Right hindlimb (tissue), 1 donor: ENCODE measurements at places on chromosomes 13 and 19.

DNA sequence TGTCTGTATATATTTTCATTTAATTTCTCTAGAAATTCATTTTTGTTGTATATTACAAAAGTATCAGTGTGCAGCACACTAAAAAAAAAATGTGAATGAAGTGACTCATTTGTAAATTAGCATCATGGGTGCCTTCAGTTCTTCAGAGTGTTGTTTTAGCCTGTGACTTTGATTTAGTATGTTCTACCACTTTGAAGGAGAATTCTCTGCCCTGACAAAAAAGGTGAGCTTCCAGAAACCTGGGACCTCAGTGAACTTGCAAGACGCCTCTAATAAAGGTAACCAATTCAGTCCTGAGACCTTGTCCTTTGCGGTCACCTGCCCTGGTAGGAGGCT lies 2.4 kb downstream of the METTL21C start:
- DNase-seq = no peak

DNA sequence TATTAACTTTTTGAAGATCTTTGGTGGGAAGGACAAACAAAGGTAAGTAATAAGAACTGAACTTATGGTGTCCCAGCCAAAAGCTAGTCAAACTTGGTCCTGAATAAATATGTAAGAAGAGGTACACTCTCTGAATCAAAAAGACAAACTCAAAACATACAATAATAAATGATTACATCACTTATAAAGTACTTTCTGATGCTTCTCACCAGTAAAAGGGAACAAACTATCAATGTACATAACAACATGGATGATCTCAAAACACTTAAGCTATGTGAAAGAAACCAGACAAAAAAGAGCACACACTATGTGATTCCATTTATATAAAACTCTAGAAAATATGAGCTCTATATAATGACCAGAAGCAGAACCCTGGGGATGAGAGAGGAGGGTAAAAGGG lies 138.3 kb downstream of the VWA8 start:
- DNase-seq = no peak

GRCh38 chr19:4369888-4370260 lies 26.5 kb downstream of the MPND start:
- peak; percentile 58 for DNase-seq

DNA sequence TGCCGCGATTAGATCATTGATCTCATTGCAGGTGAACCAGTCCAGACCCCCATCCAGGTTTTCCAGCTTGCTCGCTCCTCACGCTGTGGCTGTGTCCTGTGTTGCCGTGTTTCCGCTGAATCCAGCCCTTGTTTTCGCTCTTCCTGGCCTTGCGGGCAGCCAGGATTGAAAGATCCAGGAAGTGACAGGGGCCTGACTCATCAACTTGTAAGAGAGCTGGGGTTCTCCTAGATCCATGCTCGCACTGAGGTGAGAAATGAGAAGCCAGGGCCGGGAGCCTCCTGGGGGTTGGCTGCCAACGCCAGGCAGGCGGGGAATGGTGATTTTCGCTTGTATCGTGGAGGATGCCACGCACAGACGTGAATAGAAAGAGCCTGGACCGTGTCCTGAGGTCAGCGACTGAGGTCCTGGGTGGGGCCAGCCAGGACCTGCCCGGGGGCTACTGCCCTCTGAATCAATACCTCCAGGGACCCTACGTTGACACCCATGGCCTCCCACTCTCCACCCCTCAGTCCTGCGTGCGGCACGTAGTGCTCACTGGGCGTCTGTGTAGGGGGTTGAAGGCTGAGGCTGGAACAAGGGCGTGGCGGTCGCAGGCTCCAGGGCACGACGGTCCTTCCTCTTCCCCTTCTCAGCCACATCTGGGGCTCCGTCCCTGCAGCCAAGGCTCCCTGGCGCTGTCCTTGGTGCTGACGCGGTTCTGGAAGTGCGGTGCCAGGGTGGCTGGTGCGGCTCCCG lies 7.3 kb upstream of the PTPRH start:
- DNase-seq = peak; percentile 84

GRCh38 chr19:45972081-45972946 lies 1.4 kb downstream of the NOVA2 start:
- peak; percentile 22 for DNase-seq

- DNase-seq = no peak
Measured at GRCh38 chr19:22617614-22618320, 16.4 kb upstream of the ZNF492 start.

- DNase-seq = no peak
Measured at GRCh38 chr13:75196147-75196837, 285.7 kb downstream of the TBC1D4 start.

DNA sequence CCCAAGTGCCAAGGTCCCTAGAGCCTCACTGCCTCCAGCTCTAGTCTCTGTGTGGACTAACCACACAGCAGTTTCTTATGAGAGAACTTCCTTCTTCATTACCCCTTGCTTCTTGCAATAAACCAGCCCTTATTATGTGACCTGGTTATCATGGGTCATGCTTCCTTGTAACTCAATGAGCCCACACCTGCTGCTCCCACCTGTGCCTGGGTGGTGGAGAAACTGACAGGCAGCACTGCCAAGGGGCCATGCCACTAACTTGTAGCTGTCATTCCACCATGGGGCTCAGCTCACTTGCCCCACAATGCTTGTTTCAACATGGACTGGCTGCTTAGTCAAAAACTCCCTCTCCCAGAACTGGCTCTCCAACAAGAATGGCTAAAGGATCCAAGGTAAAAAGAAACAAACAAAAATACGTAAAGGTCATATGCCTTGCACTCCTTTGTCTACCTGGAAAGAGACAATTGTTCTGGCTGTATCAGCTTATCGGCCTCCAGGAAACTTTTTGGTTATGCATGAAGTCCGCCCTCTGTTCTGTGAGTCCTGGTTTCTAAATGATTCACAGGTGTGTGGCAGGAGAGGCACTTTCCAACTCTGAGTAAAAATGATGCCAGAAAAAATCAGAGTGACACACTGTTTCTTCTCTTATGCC lies 446.4 kb downstream of the COG6 start:
- DNase-seq = no peak

DNA sequence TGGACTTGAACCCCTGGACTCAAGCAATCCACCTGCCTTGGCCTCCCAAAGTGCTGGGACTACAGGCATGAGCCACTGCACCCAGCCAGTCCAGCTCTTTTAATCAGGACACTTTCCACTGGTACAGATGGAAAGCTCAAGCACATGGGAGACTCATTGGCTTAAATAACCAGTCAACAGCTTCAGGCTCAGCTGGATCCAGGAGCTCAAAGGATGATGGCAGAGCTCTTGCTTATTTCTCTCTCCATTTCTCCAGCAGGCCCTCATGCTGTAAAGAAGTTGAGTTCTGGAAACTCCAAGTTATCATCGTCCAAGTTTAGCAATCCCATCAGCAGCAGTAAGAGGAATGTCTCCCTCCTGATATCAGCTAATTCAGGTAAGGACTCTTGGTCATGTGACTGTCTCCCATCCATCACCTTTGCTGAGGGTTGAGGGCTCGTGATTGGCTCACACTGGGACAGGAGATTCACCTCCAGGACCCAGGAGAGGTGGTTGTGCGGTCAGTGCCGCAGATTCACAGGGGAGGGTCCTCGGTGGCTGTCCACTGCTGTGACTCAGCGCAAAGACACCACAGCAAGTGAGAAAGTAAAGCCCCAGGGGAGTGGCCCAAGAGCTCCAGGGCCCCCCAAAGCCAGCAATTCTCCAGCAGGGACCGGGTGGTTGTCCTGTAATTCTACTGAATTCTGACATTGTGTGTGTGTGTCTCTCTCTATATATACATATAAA lies 5.1 kb downstream of the CCL25 start:
- DNase-seq = no peak

DNA sequence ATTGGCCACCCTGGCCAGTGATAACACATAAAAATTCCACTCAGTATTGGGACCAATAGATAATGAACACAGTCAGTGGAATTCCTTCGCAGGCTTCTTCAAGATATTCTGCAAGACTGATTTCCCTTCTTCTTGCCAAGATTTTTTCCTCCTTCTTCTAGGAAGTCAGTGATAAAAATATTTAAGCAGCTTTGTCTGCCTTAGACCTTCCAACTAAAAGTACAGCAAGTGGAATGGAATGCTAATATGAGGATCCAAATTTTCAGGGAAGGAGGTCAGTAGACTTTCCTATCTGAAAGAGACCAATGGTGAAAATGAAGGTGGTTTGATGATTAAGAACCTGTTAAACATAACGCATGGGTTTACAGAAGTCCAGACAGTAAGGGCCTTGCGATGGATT lies 9.6 kb downstream of the STARD13 start:
- no peak for DNase-seq

GRCh38 chr13:67776151-67776550 lies 546.0 kb upstream of the PCDH9 start:
- no peak for DNase-seq

DNA sequence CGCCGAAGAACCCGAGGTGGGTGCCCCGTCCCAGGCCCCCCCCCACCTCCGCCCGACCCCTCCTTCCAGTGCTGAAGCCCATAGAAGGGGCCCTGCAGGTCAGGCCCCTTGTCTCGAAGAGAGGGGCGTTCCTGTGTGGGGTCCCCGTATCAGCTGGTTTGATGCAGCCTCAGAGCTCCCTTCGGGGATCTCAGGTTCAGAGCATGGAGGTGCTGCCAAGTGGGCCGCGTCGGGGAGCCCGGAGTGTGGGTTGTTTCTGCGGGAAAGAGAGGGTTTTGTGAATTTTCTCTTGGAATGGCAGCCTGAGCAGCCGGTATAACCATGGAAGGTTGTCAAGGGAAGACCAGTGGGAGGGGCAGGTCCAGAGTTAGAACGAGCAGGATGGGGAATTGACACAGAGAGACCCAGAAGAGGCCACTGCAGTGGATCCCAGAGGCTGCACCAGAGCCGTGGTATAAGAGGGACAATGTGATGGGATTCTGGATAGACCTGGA lies 384 bp downstream of the TRAPPC2B start:
- DNase-seq = no peak

DNA sequence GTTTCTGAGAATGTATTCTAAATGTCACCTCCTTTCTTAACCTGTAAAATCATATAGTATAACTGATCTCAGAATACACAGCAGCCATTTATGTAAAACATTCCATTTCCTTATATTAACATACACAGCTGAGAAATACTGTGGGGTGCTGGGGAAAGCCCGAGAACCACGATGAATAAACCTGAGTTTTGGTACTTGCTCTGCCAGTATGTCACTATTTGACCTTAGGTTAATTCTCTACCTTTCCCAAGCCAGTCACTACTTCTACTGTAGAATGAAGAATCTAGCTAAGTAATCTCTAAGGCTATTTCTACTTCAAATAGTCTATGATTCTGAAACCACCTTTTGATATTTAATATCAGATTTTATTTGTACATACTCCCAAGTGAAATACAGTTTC lies 173.7 kb downstream of the TBC1D4 start:
- no peak for DNase-seq

DNA sequence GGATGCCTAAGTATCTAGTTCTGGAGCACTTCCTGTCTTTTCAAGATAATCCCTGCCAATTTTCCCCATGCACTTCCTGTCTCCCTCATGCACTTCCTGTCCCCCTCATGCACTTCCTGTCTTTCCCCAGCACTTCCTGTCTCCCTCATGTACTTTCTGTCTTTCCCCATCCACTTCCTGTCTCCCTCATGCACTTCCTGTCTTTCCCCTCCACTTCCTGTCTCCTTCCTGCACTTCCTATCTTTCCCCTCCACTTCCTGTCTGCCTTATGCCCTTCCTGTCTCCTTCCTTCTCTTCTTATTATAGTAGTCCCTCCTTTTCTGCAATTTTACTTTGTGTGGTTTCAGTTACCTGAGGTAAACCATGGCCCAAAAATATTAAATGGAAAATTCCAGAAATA lies 3.0 kb upstream of the TNNT1 start:
- no peak for DNase-seq

GRCh38 chr13:44449999-44450821 lies 76.6 kb downstream of the SERP2 start:
- no peak for DNase-seq

DNA sequence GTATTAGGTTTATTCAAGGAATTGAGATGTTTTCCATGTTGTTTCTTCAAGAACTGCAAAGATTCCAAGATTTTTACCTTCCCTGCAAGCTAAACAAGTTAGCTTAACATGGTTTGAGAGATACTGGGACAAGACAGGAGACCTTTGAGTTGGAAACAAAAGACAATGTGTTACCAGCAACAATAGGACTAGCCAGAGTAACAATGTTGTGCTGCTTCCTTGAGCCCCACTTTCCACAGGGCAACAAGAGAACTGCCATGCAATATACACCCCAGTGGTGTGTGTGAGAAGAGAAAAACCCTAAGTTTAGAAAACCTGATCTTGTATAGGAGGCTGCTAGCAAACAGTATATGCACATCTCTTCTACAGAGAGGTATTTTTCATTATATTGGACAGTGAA lies 264.6 kb downstream of the PCDH20 start:
- DNase-seq = no peak

DNA sequence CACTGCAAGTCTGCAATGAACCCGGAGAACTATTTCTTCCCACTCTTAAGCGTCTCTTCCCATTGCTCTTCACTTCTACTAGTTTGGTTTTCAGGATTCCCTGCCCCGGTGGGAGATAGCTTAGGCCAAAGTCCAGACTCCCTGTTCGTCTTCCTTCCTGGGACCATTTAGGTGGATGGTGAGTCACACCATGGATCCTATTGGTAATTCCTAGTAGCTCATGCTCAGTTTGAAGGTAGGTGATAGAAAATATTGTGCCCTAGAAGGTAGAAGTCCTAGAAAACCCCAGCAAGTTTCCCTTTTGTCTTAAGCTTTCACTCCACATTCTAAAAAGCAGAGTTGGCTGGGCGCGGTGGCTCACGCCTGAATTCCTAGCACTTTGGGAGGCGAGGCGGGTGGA lies 13.8 kb downstream of the CHAF1A start:
- no peak for DNase-seq

GRCh38 chr19:29273000-29273640 lies 60.2 kb upstream of the UQCRFS1 start:
- no peak for DNase-seq

GRCh38 chr13:62299988-62300387 lies 884.3 kb upstream of the PCDH20 start:
- no peak for DNase-seq

DNA sequence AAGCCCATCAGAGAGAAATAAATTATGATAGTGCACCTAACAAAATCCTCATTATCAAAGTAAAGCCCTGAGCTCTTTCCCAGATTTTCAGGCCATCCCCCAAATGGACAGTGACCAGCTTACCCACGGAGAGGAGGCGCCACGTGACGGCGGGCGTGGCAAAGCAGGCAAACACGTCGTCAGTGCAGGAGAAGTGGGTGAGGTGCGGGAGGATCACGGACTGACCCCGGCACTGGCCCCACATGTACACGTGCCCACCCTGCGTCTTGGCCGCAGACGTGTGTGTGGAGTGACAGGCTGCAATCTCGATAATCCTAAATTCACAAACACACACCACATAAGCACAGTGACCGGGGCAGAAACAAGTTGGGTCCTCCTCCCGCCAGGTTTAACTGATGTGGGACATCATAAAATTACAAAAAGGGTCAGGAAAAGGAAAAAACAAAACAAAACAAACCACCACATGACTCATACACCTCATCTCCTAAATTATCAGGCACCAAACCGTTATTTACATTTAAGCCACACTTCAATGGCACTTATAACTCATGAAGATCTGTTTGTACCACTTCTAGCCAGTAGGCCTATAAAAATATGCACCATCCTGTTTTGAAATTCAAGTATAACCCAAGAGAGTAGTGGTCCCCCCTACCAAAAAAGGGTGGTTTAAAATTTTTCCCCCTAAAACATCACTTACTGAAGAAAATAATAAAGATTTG lies 30.1 kb downstream of the RCBTB2 start:
- DNase-seq = no peak

- DNase-seq = no peak
Measured at GRCh38 chr13:84393981-84394625, 511.8 kb upstream of the SLITRK1 start.

- DNase-seq = no peak
Measured at GRCh38 chr19:1858412-1859081, 4.8 kb downstream of the KLF16 start.

GRCh38 chr13:42539670-42540069 lies 34.3 kb upstream of the TNFSF11 start:
- no peak for DNase-seq
